ENCODE measurements at places on chromosomes 3 and 15.

DNA sequence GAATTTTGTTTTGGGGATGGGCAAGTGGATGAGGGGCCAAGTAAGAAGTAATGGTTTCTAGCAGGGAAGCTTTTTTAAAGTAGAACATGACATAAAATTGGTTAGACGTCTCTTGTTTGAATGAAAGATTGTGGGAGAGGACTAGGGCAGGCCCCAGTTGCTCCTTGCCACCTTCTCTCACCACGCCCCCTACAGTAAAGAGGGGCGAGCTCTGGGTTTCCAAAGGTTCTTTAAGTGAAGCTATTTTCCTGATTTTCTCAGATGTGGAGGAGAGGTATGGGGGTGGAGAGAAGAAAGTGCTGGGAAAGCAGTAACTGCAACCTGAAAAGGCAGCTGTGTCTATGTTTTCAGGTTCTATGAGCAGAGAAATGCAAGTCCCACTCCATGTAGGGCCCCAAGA, 32.6 kb upstream of the SKIL start:
- no peak for DNase-seq

GRCh38 chr3:75262661-75263060, 401.5 kb upstream of the FRG2C start:
- no peak for DNase-seq

GRCh38 chr3:194262925-194263305, 88.2 kb downstream of the CPN2 start:
- no peak for DNase-seq

- DNase-seq, result no peak
Observed at GRCh38 chr15:95541301-95541700, 789.2 kb upstream of the NR2F2 start.

GRCh38 chr3:72597756-72598195, 250.5 kb downstream of the SHQ1 start:
- no peak for DNase-seq

GRCh38 chr3:89246326-89246725, 138.9 kb downstream of the EPHA3 start:
- DNase-seq, result no peak

- no peak for DNase-seq
Observed at GRCh38 chr3:42053476-42053875, 37.7 kb upstream of the TRAK1 start.

DNA sequence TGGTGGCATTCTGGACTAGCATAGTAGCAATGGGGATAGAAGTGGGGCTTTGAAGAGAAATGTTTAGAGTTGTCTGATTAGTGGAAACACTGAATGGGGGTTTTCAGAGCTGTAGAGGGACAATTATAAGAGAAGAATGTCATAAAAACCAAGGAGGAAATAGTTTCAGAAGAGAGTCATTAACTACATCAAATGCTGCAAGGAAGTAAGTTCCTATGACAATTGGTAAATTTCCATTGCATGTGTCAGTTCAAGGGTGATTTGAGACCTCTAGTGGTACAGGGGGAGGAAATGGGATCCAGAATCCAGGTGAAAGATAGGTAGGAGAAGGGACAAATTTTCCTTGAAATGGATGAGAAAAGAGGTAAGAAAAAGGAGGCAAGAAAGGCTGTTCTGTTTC, 68.3 kb upstream of the TBC1D5 start:
- DNase-seq, result no peak

DNA sequence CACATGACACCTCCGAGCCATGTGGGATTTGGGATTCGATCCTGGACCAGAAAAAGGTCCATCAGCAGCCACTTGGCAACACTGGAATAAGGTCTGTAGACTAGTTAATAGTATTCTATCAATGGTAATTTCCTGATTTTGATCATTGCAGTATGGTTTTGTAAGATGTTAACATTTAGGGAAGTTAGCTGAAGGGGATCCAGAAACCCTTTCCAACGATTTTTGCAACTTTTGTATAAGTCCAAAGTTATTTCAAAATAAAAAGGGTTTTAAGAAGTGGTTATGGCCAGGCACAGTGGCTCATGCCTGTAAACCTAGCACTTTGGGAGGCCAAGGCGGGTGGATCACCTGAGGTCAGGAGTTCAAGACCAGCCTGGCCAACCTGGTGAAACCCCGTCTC, 10.2 kb downstream of the BDH1 start:
- DNase-seq, result no peak

GRCh38 chr15:73869216-73869995, 4.0 kb upstream of the TBC1D21 start:
- no peak for DNase-seq

- DNase-seq, result no peak
Observed at GRCh38 chr15:80154336-80154735, 1.5 kb downstream of the FAH start.

GRCh38 chr3:79297245-79297960, 470.4 kb downstream of the ROBO1 start:
- no peak for DNase-seq

DNA sequence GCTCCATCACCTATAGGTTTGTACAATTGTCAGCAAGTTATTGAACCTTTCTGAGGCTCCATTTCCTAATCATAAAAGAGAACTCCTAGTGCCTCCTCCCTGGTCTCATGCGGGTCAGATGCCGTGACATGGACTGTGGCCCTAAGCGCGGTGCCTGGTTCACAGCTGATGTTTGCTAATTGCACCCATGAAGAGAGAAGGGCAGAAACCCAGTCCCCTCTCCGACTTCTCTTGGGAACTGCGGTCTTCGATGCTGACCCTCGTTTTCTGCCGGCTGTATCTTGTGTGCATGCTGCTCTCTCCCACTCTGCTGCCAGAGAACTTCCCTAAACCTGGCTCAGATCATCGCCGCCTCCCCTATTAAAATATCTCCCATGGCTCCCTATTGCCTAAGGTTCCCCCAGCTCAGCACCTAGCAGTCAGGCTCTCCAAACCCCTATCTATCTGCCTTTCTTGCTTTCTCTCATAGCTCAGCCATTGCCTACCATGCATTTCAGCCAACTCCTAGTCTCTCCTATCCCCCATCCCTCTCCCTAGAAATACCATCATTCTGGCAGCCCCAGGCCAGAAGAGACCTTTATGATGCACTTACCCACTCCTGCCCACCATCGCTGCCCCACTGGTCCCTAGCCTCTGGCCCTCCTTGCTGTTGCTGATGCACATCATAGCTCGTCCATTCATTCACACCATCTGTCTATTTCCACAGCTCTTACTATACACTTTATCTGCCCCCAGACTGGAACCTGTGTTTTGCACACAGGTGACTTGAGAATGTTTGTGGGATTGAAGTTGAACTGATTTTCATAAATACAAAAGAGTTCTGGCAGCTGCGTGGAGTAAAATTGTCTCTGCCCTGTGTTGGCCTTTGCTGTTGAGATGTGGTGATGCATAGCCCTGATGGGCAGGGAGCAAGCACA, 6.6 kb downstream of the ISG20 start:
- no peak for DNase-seq

GRCh38 chr15:84813435-84813834, 3.7 kb upstream of the ALPK3 start:
- DNase-seq, result no peak

DNA sequence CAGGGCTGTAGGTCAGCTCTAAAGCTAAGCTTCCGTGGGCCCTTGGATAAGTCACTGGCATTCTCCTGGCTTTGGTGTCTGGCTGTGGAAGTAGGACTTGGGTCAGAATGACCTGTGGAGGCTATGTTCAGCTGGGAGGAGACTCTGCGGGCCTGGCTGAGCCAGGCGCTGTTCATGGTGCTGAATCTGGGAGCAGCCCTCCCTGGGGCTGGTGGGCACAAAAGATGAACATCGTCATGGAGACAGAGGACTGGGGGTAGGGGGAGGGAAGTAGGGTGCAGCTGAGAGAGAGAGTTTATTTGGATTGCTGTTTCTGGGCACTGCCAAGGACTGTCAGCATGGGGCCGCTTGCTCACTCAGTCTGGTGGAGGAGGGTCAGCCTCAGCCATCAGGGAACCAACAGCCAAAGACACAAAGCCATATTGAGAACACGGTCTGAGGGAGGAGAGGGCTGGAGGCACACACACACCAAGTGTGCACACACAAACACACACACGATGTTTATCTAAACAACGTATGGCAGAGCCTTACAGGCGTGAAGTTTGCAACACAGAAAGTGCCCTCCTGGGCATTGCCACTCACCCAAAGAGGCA, 120.7 kb upstream of the LINGO1 start:
- DNase-seq, result no peak

GRCh38 chr15:39920510-39921273, 626 bp upstream of the GPR176 start:
- peak; percentile 51 for DNase-seq

DNA sequence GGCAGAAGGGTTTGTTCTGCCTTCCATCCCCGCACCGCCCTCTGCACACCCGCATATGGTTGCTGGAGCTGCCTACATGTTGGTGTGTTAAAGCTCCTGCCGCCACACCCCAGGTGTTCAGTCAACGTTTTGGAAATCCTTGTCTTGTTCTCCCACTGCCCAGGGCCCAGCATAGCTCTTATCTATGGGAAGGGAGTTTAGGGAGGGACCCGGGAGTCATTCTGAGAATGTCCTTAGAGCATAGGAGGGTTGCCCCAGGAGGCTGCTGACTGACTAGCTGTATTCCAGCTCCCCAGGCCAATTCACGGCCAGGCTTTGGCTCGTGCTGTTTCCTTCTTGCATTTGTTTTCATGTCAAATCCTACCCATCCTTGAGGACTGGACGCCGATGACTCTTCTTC, 46.8 kb downstream of the MAGEF1 start:
- no peak for DNase-seq

DNA sequence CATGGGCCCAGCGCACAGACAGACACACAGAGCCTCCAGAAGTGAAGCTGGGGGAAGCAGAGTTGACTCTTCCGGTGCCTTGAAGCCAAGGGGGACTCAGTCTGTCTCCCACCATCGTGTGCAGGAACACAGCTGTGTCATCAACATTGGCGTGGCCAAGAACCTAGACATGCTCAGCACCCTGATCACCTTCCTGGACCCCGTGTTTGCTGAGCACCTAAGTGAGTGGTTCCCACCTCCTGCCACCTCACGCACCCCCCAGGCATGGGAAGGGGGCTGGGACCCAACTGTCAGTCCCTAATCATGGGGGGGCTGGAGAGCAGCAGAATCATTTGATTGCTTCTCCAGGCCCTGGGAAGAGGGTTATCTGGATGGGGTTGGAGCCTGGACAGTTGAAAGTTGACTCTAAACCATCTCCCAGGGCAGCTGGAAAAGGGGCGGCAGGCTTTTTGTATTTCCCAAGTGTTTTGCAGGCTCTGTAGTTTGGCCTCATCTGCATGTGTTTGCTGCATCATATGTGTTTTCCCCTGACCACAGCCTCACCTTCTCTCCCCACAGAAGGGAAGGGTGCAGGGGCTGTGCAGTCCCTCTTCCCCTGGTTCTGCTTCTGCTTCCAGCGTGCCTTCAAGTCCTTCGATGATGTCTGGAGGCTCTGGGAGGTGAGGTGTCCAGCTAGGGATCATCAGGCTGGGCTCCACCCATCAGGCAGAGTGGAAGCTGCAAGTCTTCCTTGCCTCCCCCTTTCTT, 12.8 kb downstream of the TBC1D21 start:
- DNase-seq, result no peak

Measured in activated T-helper 1 cell treated with anti-CD3 and anti-CD28 coated beads, Interleukin-2, amount 50 U/mL, for 16 hours (primary cell).